ENCODE measurements at places on chromosomes 7 and 10.

- no peak for DNase-seq
Observed at GRCh38 chr10:6621536-6621935, 41.5 kb upstream of the PRKCQ start.

GRCh38 chr7:105365541-105366534 lies 22.9 kb downstream of the SRPK2 start:
- DNase-seq: no peak

- no peak for DNase-seq
Observed at GRCh38 chr10:17506856-17507471, 52.6 kb upstream of the ST8SIA6 start.

GRCh38 chr10:110852255-110852896 lies 19.4 kb upstream of the PDCD4 start:
- no peak for DNase-seq

GRCh38 chr10:6427357-6427959 lies 152.6 kb downstream of the PRKCQ start:
- DNase-seq: no peak

- DNase-seq: no peak
Observed at GRCh38 chr10:71419002-71419540, 22.4 kb downstream of the CDH23 start.

Measured in stimulated activated CD8-positive, alpha-beta memory T cell treated with anti-CD3 and anti-CD28 coated beads, Interleukin-15, amount 100 ng/mL, for 24 hours (primary cell).